Large intestine (tissue), 12 donors: ENCODE measurements at places on chromosomes 4 and X. TPM values are rescaled to one million over a fixed set of nuclear protein-coding genes. Genes with fewer than 3 reads are reported as not detected.

Gene GLRB
- polyA plus RNA-seq = 3.6 TPM

Gene SHROOM4
- 4.5 TPM for polyA plus RNA-seq

Gene LIMCH1
- 18.6 TPM for polyA plus RNA-seq

Gene ENPEP
- polyA plus RNA-seq = 24.6 TPM

Gene CSAG3
- not detected for polyA plus RNA-seq

Gene DKK2
- 1.6 TPM for polyA plus RNA-seq

Gene AFP
- 442 TPM for polyA plus RNA-seq

Gene ZFP42
- 0.34 TPM for polyA plus RNA-seq

Gene GAGE13
- not detected for polyA plus RNA-seq

Gene SFRP2
- polyA plus RNA-seq = 3.5 TPM

Gene NUP62CL
- 7.6 TPM for polyA plus RNA-seq

Gene MAGEA9B
- polyA plus RNA-seq = not detected

Gene BEX1
- 88.9 TPM for polyA plus RNA-seq

Gene GC
- 50.6 TPM for polyA plus RNA-seq

Gene TRIM2
- polyA plus RNA-seq = 105 TPM

Gene RPA4
- polyA plus RNA-seq = 0.10 TPM

Gene AGA
- polyA plus RNA-seq = 28.5 TPM

Gene RNF128
- polyA plus RNA-seq = 105 TPM

Gene TRIM61
- polyA plus RNA-seq = 6.0 TPM

Gene NPNT
- 163 TPM for polyA plus RNA-seq

Gene GPC4
- 12.4 TPM for polyA plus RNA-seq

Gene ANKRD37
- 9.1 TPM for polyA plus RNA-seq

Gene NHSL2
- polyA plus RNA-seq = 3.3 TPM

Gene TMEM144
- 93.1 TPM for polyA plus RNA-seq

Gene GRK4
- 5.5 TPM for polyA plus RNA-seq

Gene FANCB
- polyA plus RNA-seq = 1.4 TPM

Gene BANK1
- polyA plus RNA-seq = 0.63 TPM
